HAP-1 (cell line): ENCODE measurements at places on chromosomes 7 and 10.

GRCh38 chr7:49894543-49894942, 121.1 kb downstream of the VWC2 start:
- DNase-seq, result no peak

DNA sequence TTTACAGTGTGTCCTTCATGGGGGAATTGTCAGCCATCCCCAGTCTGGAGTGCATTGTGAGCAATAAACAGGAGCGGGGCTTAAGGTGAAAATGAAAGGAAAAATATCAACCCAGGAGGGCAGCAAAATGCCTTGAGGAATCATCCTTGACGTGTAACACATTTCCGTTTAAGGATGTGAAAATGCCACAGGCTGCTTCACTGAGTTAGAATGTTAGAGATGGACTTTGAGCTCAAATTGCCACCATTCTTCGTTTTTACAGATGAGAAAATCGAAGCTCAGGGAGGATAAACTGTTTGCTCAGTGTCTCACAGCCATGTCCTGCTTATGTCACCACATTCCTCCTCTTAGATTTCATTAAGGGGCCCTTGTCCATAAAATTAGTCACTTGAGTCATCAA, 23.1 kb downstream of the SORCS3 start:
- DNase-seq, result no peak

- no peak for DNase-seq
These were observed 24.5 kb upstream of the EEPD1 start for GRCh38 chr7:36128448-36129047.

- no peak for DNase-seq
These were observed 35.3 kb downstream of the NET1 start for GRCh38 chr10:5447611-5448071.

- no peak for DNase-seq
These were observed 182.0 kb downstream of the REEP3 start for GRCh38 chr10:63703113-63703670.

- DNase-seq, result no peak
These were observed 130.4 kb downstream of the SMURF1 start for GRCh38 chr7:99013266-99014112.

DNA sequence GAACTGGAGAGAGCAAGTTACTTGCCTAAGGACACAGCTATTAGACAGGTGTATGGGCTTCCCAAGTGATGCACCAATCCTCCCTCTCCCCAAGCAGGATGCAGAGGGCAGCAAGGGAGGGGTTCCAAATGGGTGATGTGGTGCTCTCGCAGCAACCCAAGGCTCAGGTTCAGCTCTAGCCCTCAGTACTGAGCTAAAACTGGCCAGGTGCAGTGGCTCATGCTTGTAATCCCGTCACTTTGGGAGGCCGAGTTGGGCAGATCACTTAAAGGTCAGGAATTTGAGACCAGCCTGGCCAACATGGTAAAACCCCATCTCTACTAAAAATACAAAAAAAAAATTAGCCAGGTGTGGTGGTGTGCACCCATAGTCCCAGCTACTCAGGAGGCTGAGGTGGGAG, 40.7 kb downstream of the GPRIN2 start:
- no peak for DNase-seq

- no peak for DNase-seq
These were observed 7.5 kb downstream of the TMEM225B start for GRCh38 chr7:99605527-99605926.
